Testis (tissue), 5 donors: ENCODE measurements at places on chromosomes 13 and 19. TPM values are rescaled to one million over a fixed set of nuclear protein-coding genes. Genes with fewer than 3 reads are reported as not detected.

DNA sequence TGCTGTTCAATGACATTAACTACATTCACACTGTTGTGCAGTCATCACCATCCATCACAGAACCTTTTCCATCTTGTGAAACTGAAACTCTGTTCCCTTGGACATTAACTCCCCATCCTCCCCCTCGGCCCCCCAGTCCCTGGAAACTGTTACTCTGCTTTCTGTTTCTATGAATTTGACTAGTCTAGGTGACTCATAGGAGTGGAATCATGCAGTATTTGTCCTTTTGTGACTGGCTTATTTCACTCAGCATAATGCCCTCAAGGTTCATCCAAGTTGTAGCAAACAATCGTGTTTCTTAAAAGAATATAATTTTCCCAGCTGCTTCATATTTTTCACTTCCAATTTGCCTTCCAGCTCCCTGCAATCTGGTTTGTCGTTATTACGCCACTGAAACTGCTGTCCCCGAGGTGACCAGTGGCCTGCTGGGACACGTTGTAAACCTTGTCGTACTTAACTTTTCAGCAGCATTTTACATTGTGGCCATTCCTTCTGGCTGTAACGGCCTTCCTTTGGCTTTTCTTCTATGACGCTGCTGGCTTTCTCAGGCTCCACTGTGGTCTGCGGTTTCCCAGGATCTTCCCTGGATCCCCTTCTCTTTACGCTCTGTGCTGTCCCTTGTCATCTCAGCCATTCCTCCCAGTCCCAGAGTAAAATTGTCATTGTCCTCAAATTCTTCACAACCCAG, 74.0 kb downstream of the DHRS12 start:
- no peak for DNase-seq

DNA sequence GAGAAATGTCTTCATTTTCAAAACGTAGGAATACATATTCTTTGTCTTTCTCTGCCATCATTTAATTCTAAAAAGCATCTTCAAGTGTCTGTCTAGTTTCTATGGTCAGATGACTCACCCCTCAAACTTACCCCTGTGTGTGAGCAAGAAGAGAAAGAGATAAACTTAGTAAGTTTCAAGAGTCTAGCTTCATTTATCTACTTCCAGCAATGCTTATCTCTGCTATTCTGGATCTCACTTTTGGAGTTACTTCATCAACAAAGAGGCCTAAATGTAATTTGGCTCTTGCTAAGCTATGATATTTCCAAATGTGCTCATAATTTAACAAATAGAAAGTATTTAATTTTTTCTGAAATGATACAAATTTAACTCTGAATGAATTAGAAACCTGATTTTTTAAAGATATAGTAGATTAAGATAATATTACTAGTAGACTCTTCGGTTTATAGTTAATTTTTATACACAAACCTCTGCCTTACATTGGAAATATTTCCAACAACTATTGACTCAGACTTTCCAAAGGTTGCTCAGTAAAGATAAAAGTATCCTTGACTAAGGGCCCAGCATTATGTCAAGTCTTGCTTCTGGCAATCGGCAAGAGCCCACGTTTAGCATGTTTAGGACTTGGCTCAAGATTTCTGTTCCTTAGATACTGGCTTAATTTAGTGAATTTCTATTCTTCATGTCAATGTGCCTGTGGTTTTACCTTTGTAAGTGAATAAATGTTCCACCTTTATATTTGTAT, 1511.0 kb upstream of the SLC10A2 start:
- DNase-seq: no peak

- no peak for DNase-seq
Measured at GRCh38 chr13:84038001-84038400, 155.7 kb upstream of the SLITRK1 start.

DNA sequence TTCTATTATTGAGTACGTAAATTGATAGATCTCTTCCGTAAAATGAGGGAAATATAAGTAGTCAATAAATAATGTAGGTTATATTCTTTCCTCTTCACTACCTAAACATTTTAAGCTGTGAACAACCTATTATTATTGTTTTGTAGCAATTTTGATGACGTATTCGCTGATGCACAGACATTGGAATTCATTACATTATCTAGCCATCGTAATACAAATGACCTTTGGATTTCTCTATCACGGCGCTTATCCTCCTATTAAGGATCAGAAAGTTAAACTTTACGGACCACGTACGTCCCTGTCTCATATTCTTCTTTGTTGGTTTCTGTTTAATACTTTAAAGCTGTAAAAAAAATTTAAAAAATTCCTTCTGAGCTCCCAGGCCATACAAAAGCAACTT, 264.9 kb downstream of the ITGBL1 start:
- no peak for DNase-seq

GRCh38 chr13:35888457-35888883, 242.7 kb downstream of the DCLK1 start:
- DNase-seq: no peak

DNA sequence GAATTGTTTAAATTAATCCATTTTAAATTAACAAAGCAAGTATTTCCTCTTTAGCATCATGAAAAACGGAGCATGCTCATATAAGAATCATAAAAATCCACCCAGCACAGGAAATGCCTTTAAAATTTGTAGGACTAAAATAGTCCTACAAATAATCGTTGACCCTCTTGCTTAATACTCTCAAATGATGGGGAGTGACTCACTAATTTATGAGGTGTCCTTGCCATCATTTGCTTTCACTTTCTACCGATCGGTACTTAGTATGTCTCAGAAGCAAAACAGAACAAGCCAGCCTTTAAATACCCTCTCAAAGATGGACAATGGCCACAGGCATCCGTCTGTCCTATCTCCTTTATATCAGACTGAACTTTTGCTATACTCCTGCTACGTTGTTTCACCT, 97.2 kb downstream of the SUCLA2 start:
- no peak for DNase-seq

GRCh38 chr19:40598121-40598917, 2.9 kb upstream of the LTBP4 start:
- DNase-seq: peak; percentile 94

DNA sequence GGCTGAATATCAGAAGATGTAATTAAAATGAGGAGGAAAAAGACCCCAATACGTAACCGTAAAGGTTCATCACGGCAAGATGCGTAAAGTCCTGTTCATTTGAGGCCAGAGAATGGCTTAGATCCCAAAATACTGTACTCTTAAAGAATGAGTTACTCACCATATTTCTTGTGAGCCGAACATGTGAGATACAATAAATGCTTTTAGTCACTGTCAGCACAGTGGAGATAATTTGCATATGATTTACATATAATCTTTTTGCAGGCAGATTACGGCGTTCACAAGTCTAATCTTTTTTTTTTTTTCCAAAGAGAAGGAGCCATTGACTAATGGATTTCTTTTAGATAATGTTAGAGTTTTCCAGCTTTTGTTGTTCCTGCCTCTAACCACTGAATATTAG, 28.4 kb downstream of the AMER2 start:
- DNase-seq: no peak

GRCh38 chr19:10655457-10656312, 1.5 kb downstream of the ILF3 start:
- DNase-seq: peak; percentile 38

DNA sequence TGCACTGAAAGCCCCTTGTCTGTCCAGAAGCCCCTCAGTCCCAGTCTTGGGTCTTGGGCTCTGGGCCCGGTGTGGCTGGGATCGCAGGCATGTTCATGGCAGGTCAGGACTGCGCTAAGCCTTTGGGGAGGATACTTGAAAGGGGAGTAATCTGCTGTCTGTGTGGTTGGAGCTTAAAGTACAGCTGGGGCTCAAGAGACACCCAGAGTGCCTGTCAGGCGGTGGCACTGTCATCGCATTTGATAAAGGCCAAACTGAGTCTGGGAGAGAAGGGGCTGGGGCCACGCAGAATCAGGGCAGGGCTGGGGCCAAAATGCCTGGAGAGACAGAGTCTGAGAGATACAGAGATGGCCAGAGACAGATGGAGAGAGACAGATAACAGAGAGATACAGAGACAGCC, 4.2 kb upstream of the CILP2 start:
- no peak for DNase-seq

DNA sequence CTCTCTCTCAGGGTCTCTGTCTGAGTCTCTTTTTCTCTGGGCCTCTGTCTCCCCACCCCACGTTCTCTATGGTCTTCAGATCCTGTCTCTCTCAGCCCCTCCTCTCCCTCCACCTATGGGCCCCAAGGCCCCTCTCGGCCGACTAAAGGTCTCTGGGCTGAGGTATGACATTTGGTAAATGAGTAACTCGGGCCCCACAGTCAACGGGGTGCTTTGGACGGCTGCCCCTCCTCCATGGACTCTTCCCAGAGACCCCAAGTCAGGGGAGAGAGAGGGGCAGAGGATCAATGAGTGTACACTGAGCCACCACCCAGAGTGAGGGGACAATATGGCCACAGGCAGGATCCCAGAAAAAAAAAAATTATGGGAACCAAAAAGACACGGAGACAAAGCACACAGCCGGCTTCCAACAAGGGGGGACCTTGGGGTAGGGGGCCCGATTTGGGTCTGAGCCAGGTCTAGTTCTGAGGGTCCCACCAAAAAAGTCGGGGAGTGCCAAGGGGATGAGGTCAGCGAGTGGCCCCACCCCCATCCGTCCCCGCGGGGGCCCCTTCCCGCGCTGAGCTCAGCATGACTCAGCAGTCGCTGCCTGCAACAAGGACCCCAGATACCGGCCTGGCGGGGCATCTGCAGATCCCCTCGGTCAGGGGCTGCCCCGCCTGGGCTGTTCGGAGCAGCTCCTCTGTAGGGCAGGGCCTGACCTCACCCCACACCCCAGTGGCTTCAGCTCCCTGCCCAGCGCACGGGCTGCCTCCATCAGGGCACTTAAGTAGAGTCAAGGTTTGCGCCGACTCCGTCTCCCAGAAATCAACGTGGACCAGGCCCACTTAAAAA, 1.5 kb upstream of the FTL start:
- peak; percentile 76 for DNase-seq

DNA sequence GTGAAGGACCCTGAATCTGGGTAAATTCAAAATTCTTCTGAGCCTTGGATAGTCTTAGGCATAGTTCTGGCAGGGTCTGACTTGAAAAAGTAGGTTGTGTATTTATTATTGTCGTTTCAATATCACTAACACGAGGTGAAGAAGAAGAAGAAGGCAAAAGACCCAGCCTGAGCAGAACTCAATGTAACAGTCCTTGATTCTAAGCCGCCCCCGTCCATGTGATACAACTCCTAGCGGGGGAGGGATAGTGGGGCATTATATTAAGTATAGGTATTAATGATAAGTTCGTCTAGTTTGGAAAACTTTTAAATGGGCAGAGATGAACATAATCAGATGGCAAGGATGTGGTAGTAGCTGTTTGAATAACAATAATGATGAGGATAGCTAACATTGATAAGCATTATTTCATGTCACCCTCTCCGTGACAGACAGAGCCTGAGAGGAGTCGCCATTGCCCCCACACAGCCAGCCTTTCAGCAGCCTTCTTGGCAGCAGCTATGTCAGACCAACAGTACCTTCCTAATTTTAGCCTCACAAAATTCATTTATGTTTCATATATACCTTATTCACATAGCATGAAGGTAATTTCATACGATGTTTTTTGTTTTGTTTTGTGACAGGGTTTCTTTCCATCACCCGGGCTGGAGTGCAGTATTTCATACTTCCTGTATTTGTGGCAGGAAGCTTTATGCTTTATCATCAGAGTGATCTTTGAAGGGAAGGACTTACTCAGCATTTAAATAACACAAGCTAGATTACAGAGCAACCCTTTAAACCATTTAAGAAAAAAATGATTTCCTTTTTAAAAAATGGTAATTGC, 64.4 kb upstream of the NPAS1 start:
- DNase-seq: peak; percentile 57

- no peak for DNase-seq
Measured at GRCh38 chr13:98769736-98770135, 17.3 kb upstream of the SLC15A1 start.

GRCh38 chr13:112510002-112510780, 77.8 kb downstream of the TUBGCP3 start:
- DNase-seq: peak; percentile 54

DNA sequence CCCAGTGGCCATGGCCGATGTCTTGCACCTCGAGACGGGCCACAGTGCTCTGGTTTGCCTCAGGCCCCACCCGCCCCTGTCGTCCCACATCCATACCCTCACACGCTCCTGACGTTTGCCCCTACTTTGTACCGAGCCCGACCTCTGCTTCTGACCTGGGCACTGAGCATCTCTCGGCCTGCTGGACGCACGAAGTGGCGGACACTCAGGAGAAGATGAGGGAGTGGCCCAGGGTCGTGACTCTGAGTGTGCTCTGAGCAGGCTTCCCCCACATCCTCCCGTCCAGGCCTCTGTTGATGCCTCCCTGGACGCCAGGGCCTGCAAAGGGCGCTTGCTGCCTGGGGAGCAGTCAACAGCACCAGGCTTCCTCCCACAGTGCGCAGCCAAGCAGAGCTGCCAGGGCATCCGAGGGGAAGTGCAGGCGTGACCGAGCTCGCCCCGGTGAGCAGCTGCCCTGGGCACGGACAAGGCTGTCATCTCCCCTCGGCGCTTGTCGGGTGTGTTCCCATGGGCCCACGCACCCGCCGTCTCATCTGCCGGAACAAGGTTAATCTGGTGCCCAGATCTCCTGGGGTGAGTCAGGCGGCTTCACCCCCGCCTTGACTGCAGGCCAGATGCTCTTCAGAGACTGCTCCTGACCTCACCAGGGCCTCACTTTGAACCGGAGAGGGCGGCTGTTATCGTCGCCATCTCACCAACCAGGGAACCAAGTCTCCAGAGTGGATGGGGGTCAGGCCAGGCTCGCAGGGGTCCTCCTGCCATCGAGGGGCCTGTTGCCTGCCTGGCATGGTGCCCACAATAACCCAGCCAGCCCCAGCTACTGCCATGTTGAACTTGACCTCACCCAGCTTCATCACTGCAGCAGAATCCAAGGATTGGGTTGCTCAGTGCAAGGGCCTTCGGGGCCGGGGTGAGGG, 27.2 kb downstream of the COMP start:
- DNase-seq: no peak

DNA sequence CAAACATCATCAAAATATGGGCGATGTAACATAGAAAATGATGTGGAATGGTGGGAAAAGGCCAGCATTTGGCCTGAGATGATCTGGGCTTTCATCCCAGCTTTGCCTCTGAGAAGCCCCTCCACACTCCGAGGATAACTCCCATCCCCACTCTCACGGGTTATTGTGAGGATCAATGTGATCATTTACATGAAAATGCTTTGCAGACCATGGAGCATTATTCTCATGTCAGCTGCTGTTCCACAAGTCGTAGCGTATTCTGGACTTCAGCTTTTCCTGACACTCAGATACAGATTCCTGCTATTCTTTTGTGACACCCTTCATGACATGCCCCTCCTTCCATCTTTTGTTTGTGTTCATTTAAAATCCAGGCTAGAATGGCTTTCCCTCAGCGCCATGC, 86.5 kb downstream of the NUFIP1 start:
- DNase-seq: no peak

ZNF93 gene
- 4.9 TPM for polyA plus RNA-seq

CGB8 gene
- polyA plus RNA-seq: not detected

CEACAM21 gene
- 3.6 TPM for polyA plus RNA-seq

CHAF1A gene
- 24.1 TPM for polyA plus RNA-seq

ZIC2 gene
- 11.5 TPM for polyA plus RNA-seq
